ENCODE measurements at places on chromosomes 2 and 18.

DNA sequence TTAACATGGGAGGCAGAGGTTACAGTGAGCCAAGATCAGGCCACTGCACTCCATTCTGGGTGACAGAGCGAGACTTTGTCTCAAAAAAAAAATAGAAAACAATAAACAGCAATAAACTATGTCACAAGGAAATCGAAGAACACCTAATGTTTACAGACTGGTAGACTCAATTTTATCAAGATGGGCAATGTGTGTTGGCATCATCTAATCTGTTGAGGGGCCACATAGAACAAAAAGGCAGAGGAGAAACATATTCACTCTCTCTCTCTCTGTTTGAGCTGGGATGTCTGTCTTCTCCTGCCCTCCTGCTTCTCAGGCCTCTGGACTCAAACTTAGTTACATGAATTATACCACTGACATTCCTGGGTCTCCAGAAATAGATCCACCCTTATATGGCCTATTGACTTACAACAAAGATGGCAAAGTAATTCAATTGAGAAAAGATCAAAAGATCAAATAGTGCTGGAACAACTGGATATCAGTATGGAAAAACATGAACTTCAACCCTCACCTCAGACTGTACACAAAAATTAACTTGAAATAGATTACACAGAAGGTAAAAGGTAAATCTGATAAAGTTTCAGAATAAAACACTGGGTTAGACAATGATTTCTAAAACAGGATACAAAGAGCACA is 703.8 kb upstream of the CRIM1 start:
- DNase-seq: no peak

- no peak for DNase-seq
These were observed 566.1 kb downstream of the TMEM182 start for GRCh38 chr2:103327966-103328365.

- DNase-seq: no peak
These were observed 186.5 kb upstream of the TPO start for GRCh38 chr2:1226766-1227165.

DNA sequence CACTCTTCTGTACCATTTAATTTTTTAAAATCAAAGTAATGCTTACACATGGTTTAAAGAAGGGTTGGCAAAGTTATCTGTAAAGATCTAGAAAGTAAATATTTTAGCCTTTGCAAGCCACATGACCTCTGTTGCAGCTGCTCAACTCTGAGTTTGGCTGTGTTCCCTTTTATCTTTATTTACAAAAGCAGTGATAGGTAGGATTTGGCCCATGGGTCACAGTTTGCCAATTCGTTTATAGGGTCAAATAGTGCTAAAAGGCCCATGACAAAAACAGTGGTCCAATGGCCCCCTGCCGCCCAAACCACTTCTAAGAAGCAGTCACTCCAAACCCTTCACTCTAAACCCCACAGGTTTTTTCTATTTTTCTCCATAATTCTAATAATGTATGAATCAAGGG is 124.8 kb downstream of the PARD3B start:
- DNase-seq: no peak

GRCh38 chr18:46072959-46073358 is 899 bp upstream of the PSTPIP2 start:
- DNase-seq: no peak

- DNase-seq: no peak
These were observed 73.7 kb upstream of the SLC1A4 start for GRCh38 chr2:64915510-64915900.

DNA sequence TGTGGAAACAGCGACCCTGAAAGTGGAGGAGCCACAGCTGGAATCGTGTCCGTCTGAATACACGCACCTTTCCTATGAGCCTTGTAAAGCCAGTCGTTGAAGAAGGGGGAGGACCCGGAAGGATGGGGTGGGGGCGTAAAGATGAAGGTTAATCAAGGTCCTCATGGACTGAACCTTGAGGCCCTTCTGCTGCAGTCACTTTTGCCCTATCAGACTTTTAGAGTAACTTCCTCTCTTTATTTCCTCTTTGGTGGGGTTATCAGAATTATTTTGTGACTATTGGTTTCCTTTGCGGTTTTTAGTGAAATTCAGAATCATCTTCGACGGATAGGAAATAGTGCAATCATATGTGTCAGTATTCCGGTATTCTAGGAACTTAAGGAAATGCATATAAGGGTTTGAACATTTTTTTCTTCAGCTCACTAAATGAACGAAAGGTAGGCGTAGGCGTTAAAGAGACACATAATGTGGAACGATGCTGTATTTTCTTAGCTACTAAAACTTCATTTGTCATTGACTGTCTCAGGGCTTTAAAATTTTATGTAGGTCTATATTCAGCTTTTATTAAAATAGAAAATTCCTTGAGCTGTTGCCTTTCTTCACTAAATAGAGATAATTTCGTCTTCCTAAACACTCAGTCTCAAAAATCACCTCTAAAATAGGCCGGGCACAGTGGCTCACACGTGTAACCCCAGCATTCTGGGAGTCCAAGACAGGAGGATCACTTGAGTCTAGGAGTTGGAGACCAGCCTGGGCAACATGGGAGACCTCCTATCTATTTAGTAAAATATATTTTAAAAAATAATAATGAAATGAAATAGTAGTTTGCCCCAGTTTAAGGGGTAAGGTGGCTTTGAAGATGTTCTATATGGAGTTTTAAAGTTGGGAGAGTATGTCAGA is 1.4 kb upstream of the YES1 start:
- no peak for DNase-seq

- no peak for DNase-seq
These were observed 21.0 kb downstream of the TCF7L1 start for GRCh38 chr2:85154048-85154753.

GRCh38 chr2:168584911-168585310 is 128.8 kb downstream of the CERS6 start:
- DNase-seq: no peak

- DNase-seq: no peak
These were observed 116.3 kb upstream of the HAAO start for GRCh38 chr2:42908518-42909200.

- DNase-seq: no peak
These were observed 146.3 kb upstream of the SKOR2 start for GRCh38 chr18:47397671-47398319.

GRCh38 chr18:33630476-33630875 is 52.5 kb downstream of the ASXL3 start:
- DNase-seq: no peak

GRCh38 chr2:155485141-155485842 is 786.8 kb downstream of the KCNJ3 start:
- DNase-seq: no peak

DNA sequence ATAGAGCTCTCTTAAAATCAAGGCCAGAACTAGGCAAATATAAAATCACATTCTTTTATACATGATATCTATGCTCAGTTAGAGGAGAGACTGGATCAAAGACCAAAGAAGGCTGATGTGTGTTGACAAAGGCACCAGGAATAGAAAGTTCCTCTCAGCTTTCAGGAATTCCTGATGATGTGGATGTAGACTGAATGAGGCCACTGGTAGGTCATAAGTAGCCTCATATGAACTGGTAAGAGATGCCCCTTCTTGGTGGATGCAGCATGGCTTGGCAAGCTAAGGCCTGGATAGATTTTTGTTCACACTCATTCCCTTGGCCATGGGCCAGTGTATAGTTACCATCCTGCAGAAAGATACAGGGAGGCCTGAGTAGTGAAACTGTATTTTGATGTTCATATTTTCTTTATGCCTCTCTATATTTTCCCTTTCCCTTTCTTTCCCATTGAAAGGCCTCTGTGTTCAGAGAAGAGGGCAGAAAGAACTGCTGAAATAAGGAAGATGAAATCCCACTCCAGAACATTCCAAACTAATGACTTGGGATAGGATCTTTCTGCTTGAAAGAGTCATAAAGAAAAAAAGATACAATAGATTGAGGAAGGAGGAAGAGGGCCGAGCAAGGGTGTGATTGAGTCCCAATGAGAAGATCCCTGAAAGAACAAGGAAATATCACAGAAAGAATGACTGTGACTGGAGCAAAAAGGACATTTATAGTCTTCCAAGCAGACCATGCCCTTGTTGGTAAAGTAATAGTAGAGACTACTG is 2182.7 kb upstream of the PIK3C3 start:
- no peak for DNase-seq

GRCh38 chr2:100692906-100693305 is 127.0 kb upstream of the NPAS2 start:
- no peak for DNase-seq

DNA sequence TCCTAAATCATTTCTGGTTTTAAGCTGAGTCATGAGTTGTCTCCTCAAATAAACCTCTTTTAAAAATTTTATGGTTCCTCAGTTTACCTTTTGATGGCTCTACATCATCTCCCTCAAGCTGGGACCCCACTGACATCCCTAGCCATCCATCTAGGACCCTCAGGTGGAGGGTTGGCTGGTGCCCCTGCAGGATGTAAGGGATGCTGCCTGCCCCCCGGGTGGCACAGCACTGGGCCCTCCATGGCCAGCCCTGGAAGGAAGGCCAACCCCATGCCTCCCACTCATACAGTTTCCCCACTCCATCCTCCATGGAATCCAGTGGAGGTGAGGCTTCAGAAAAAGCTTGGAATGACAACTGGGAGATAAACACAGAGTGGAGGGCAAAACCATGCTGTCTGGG is 17.2 kb upstream of the GPC1 start:
- peak; percentile 27 for DNase-seq

GRCh38 chr2:152034257-152034801 is 64.5 kb downstream of the CACNB4 start:
- DNase-seq: no peak

DNA sequence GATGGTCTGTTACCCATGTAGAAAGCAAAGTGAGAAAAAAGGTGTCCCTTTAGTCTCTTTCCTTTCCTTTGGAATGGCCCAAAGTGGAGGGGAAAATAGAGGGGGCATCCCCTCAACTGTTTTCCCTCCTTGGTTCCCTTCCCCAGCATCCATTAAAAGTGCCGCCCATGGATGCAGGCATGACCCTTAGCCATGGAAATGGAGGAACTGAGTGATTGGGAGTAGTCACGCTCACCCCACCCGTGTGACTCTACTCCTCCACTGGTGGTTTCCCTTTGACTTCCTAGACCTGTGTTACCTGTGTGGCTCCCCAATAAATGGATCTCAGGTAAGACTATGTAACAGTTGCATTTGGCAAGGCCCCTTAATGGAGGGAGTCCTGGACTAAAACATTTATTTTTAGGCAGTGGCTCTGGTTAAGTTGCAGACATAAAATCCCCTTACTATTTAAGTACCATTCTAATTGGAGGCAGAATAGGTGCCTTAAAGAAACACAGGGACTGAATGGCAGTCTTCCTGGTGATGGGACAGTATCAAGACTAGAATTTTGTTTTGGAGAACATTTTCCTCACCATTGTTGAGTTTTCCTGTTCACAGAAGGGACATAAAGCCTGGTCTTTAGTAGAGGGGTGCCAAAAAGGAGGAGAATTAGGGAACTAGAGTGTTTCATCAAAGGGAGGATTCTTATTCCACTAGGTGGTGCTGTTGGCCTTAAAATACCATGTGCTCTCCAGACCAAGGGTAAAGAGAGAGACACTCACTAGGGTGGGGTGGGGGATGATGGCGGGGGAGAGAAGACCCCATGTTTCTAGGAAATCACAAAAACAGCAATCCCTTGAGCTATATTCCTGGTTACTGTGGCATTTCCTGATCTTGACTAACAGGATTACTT is 25.7 kb upstream of the PLA2R1 start:
- no peak for DNase-seq

DNA sequence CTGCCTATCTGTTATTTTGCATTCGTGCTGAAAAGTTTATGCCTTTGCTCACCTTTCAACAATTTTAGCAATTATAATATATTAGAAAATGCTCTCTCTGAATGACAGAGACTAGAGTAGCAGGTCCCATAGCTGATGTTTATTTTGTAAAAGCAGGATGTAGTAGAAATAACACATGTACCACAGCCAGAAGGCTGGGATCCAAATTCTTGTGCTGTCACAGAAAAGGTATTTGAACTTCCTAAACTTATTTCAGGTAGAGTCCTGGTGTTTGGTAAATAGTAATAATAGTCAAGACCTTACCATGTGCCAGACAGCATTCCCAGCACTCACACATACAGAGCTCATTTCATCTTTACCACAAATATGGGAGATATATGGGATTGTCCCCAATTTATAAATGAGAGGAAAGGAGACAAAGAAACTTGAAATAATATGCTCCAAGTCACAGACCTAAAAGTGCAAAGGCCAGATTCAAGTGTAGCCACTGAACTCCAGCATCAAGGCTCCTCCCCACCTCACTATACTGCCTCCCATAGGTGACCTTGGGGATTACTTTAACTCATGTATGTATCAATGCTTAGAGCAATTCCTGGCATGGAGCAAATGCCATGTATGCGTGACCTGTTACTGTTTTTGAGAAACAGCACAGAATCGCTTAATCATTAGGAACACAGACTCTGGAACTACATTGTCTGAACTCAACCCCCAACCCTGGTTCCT is 284.7 kb upstream of the RAB12 start:
- no peak for DNase-seq

DNA sequence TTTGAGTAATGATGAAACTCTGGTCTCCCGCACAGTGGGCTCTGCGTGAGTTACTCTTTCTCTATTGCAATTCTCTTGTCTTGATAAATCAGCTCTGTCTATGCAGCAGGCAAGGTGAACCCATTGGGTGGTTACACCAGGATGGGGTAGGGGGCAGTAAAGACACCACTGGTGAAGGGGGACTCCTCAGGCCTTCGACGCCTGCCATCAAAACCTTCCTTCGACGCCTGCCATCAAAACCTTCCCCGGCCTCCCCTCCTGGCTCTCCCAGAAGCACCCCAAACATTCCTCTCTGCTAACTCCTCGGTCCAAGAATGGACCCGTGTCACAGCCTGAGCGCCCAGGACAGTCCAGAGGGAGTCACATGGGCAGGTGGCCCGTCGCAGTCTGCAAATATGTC is 4.8 kb upstream of the STARD7 start:
- no peak for DNase-seq

DNA sequence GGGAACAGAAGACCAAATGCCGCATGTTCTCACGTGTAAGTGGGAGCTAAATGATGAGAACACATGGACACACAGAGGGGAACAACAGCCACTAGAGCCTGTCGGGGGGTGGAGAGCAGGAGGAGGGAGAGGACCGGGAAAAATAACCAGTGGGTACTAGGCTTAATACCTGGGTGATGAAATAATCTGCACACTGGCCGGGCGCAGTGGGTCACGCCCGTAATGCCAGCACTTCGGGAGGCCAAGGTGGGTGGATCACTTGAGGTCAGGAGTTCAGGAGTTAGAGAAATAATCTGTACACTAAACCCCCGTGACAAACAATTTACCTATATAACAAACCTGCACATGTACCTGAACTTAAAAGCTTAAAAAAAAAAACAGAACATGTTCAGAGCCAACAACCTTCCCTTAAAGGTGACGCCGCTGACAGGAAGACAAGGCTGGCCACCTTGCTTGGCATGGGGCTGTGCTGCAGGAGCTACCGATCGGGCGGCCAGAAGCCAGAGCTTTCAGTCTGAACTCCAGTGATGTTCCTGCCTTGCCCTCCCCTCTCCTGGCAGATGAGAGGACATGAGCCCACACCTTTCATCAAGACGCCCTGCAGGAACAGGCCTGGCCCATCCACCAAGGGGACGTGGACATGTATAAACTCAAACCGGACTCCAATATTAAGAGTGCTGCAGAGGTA is 11.2 kb downstream of the SLC66A2 start:
- DNase-seq: no peak

GRCh38 chr2:43133708-43134570 is 92.5 kb downstream of the ZFP36L2 start:
- peak; percentile 68 for DNase-seq

GRCh38 chr18:42459873-42460272 is 504.8 kb downstream of the PIK3C3 start:
- DNase-seq: no peak

GRCh38 chr2:143684551-143685320 is 555.5 kb downstream of the ARHGAP15 start:
- DNase-seq: no peak
